Inflammatory macrophage (primary cell): ENCODE measurements at places on chromosomes 2 and 18.

DNA sequence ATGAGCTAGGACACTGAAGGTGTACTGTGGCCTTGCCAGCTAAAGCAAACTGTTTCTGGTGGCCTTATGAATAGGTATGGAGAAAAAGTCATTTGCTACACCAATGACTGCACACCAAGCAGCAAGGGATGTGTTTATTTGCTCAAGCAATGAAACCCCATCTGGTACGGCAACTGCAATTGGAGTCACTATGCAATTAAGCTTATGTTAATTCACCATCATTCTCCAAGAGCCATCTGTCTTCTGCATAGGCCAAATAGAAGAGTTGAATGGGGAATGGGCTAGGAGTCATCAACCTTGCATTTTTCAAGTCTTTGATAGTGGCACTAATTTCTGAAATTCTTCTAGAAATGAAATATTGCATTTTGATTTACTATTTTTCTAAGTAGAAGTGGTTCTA lies 372.0 kb downstream of the KCNJ3 start:
- DNase-seq: no peak

DNA sequence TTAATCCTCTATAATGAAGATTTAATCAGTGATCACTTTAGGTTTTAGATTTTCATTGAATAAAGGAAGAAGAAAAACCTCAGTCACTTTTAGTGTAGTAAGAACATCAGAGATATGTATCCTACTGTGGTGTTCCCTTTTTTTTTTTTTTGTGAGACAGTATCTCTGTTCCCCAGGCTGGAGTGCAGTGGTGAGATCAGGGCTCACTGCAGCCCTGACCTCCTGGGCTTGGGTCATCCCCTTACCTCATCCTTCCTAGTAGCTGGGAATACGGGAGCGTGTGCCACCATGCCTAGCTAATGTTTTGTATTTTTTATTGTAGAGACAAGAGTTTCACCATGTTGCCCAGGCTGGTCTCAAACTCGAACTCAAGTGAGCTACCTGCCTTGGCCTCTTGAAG lies 5.1 kb downstream of the SLC39A10 start:
- DNase-seq: peak; percentile 62

DNA sequence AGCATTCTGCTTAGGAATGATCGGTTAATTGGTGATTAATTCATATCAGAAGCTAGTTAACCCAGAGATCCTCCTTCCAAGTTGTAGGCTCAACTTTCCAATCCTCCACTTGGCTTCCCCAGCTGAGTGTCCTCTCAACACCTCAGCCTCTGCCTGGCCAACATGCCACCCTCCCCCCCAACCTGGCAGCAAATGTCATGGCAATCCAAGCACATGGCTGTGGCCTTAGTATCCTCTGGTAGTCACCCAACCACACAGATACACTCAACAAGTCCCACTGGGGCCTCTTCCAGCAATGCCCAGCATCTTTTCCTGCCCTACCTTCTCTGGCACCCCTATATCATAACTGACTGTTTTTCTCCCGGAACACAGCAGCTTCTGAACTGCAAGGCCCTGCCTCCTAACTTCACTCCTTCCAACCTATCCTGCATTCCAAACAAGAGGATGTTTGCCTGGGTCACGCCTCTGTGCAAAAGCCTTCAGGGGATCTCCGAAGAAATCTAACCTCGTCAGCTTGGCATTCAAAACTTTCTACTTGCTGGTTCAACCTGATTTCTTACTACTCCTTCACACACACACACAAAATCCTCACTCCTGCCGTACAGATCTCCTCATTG lies 195.0 kb downstream of the CYP26B1 start:
- no peak for DNase-seq

DNA sequence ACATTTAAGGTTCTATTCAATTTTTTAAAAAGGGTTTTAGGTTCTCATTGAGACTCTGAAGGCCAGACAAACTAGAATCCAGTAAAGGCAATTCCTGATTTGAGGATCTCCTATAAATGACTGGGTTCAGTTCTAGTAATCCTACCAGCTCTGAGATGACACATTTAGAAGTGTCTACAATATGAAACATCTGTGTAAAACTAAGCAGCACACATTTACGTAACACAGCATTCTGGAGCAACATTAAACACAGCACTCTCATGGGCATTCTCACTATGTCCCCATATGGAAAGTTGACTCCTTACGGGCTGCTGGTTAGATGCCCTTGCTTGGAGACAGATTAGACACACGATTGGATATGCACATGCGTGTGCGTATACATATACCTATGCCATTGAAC lies 114.4 kb downstream of the ZNF385B start:
- no peak for DNase-seq

GRCh38 chr2:36918307-36918706 lies 48.0 kb downstream of the STRN start:
- no peak for DNase-seq

DNA sequence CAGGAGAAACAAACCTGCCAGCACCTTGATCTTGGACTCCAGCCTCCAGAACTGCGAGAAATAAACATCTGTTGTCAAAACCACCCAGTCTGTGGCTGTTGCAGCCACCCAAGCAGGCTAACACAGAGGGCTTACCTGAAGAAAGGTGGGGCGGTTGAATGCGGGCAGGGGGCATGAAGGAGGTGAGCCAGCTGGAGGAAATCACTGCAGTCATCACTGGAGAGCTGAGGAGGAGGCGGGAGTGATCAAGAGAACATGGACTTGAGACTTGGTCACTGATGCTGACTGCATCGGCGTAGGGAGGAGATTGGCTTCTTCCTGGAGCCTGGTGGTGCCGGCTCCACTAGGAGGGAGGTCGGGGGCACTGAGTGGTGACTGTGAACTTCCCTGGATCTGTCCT lies 14.6 kb upstream of the ARMC9 start:
- no peak for DNase-seq

DNA sequence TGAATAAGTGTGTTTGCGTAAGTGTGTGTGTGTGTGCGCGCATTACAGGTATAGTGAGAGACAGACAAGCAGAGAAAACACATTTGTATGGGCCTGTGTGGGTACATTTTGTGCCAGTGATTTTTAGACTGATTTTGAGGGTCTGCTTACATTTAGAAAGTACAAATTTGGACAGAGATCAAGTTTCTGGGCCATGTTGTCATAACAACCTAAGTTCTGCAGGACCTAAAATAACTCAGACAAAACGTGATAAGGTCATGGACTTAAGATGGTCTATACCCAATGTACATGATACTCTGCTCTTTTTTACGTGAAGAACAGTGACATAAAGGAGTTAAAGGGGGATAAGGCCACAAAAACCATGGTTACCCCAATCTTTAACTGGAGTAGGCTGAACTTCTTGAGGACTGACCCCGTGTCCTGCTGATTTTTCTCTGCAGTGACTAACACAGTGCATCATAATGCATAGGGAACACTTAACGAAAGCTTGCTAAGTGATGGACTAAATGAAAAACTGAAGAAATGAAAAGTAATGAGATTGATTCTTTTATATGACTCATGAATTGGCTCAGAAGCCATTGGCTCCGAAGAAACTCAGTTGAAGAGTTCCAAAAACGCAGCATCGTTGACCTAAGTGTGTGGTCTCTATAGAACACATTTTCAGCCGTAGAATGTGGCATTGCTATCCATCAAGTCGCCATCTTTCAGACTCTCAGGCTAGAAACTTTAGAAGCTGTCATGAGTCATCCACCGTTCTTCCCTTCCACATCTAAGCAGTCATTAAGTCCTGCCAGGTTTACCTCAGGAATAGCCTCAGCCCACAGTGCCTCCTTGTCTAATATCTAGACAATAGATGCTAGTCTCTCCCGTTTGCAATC lies 61.6 kb upstream of the NCOA1 start:
- no peak for DNase-seq

DNA sequence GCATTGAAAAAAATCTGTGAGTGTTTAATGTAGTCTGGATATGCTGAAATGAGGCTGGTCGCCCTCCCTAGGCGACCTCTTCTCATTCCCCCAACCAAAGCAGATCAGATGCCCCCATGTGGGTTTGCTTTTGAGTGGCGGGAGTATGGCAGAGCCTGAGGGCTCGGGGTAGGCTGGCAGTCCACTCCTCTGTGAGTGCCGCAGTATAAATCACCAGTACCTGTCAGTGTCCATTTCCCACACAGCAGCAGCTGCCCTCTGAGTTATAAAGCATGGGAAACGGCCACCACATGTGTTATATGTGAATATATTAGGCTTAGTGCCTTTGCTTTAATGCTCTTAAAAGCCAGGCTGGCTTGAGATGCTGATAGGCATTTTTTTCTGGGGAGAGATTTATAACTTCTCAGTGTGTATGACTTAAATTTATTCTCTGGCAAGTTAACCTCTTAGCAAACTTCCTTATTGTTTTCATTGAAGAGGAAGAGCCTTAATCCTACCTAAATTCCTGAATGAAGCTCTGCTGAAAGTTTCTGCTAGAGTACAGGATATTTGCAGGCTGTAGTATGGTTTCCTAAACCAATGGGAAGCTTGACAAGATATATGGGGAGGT lies 3.8 kb downstream of the DCC start:
- no peak for DNase-seq

GRCh38 chr2:126657148-126657635 lies 1.2 kb downstream of the GYPC start:
- peak; percentile 11 for DNase-seq

- no peak for DNase-seq
Observed at GRCh38 chr2:61125123-61125710, 36.8 kb upstream of the C2orf74 start.

- DNase-seq: no peak
Observed at GRCh38 chr2:241636182-241637017, 558 bp downstream of the THAP4 start.

- DNase-seq: peak; percentile 4
Observed at GRCh38 chr18:46771141-46771540, 14.3 kb upstream of the ST8SIA5 start.

GRCh38 chr18:14933964-14934363 lies 186.0 kb downstream of the ANKRD30B start:
- no peak for DNase-seq
